ENCODE measurements at places on chromosomes 1 and 21. TPM values are rescaled to one million over a fixed set of nuclear protein-coding genes. Genes with fewer than 3 reads are reported as not detected.
A peak's percentile ranks its signal among the peaks of the same experiment; 100 is the strongest.

Gene NTMT2
- not detected for total RNA-seq

Gene WNT3A
- total RNA-seq = 3.1 TPM

Gene TMOD4
- not detected for total RNA-seq

DNA sequence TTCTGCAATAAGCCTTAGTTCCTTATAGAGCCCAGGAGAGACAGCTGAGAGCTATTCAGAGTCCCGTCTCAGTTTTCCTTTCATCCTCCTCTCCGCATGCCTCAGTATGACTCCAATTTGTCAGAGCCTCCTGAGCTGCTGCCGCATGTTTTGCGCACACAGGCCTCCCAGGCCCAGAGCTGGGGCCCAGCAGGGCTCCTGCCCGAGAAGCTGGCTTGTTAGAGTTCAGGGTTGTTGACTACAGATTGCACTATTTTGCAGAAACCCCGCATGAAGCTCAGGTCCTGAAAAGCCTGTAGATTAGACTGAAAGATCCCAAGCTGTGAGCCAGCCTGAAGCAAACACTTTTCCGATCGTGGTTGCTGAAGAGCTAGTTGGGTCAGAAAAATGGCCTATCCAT lies 51.5 kb downstream of the IGSF5 start:
- H3K36me3 ChIP-seq = no peaks in the 10 kb centered on the region
- no peak overlapping the region for H3K4me3 ChIP-seq
- no peak for DNase-seq
- H3K27me3 ChIP-seq = no peaks in the 10 kb centered on the region
- H3K27ac ChIP-seq = no peak overlapping the region

DNA sequence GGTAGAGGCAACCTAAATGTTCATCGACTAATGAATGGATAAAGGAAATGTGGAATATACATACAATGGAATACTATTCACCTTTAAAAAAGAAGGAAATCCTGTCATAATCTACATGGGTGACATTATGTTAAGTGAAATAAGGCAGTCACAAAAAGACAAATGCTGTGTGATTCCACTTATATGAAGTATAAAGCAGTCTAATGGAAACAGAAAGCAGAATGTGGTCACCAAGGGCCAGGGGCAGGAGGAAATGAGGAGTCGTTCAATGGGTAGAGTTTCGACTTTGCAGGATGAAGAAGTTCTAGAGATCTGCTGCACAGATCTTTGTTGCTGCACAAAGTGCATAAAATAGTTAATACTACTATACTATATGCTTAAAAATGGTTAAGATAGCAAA lies 7.8 kb downstream of the DIPK1A start:
- no peaks in the 10 kb centered on the region for H3K36me3 ChIP-seq
- no peak overlapping the region for H3K4me3 ChIP-seq
- no peak for DNase-seq
- no peaks in the 10 kb centered on the region for H3K27me3 ChIP-seq

Gene POU3F1
- total RNA-seq = 0.20 TPM

DNA sequence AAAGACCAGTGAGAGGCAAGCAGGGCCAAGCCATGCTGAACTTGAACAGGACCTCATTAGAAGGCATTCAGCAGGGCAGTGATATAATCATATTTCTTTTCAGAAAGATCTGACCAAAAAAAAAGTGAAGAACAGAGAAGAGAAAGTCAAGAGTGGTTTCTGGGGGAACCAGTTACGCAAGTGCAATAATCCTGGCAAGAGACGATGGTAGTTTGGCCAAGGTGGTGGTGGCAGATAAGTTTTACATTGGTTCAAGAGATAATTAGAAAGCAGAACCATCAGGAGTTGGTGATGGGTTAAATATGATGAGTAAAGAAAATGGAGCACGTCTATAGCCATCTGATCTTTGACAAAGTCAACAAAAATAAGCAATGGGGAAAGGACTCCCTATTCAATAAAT lies 54.3 kb downstream of the ZSWIM5 start:
- H3K27ac ChIP-seq = no peak overlapping the region
- H3K4me3 ChIP-seq = no peak overlapping the region
- no peaks in the 10 kb centered on the region for H3K4me1 ChIP-seq
- H3K36me3 ChIP-seq = no peaks in the 10 kb centered on the region

- DNase-seq = no peak
- H3K36me3 ChIP-seq = no peaks in the 10 kb centered on the region
- no peaks in the 10 kb centered on the region for H3K27me3 ChIP-seq
- no peak overlapping the region for H3K4me3 ChIP-seq
Measured at GRCh38 chr1:61233121-61233660, 150.8 kb downstream of the NFIA start.

Gene TBX19
- total RNA-seq = 3.6 TPM

DNA sequence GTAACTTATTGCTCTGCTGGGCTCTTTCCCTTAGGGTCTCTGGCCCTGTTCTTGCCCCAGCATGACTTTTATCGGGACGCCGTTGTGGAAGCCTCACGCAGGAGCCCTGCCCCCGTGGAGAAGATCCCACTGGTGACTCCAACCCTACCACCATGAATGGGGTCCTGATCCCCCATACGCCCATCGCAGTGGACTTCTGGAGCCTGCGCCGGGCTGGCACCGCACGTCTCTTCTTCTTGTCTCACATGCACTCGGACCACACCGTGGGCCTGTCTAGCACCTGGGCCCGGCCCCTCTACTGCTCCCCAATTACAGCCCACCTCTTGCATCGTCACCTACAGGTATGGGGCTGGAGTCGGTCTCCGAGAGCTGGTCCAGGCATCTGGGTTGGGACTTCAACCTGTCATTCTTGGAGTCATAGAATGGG lies 322 bp downstream of the DCLRE1B start:
- peak overlapping the region; percentile 74 for H3K4me3 ChIP-seq
- H3K27ac ChIP-seq = peak overlapping the region; percentile 97
- peak; percentile 37 for DNase-seq
- H3K4me1 ChIP-seq = peaks cover 4% of the 10 kb centered on the region
- peaks cover 23% of the 10 kb centered on the region for H3K36me3 ChIP-seq

DNA sequence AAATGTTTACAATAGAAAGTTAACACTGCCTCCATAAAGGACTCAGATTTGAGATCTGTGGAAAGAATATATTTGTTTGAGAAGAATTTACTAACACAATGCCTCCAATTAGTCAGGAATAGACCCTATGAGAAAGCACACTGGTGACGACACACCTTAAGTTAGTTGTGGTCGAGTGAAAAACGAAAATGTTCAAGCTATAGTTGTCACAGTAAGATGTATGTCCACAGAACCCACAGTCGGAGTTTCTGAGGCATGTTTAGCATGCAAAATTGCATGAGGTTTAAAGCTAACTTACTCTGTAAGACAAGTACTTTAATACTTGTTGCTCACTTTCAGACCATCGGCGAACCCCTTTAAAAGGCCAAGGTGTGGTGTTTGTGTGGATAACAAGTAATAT lies 69.9 kb upstream of the SIPA1L2 start:
- H3K27ac ChIP-seq = no peak overlapping the region
- no peaks in the 10 kb centered on the region for H3K36me3 ChIP-seq
- no peak overlapping the region for H3K4me3 ChIP-seq
- DNase-seq = no peak
- no peaks in the 10 kb centered on the region for H3K27me3 ChIP-seq

DNA sequence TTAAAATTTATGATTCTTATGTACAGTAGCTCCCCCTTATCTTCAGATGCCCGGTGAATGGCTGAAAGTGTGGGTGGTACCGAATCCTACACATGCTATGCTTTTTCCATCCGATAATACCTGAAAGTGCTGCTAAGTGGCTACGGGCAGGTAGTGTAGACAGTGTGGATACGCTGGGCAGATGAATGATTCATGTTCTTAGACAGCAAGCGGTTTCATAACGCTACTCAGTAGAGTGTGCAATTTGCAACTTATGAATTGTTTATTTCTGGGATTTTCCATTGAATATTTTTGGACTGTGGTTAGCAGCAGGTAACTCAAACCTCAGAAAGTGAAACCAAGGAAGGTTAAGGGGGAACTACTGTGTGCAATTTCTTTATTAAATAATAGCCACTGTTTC lies 7.5 kb downstream of the PCP4 start:
- H3K27me3 ChIP-seq = no peaks in the 10 kb centered on the region
- no peak for DNase-seq
- no peak overlapping the region for H3K4me3 ChIP-seq
- no peak overlapping the region for H3K27ac ChIP-seq
- H3K4me1 ChIP-seq = no peaks in the 10 kb centered on the region

DNA sequence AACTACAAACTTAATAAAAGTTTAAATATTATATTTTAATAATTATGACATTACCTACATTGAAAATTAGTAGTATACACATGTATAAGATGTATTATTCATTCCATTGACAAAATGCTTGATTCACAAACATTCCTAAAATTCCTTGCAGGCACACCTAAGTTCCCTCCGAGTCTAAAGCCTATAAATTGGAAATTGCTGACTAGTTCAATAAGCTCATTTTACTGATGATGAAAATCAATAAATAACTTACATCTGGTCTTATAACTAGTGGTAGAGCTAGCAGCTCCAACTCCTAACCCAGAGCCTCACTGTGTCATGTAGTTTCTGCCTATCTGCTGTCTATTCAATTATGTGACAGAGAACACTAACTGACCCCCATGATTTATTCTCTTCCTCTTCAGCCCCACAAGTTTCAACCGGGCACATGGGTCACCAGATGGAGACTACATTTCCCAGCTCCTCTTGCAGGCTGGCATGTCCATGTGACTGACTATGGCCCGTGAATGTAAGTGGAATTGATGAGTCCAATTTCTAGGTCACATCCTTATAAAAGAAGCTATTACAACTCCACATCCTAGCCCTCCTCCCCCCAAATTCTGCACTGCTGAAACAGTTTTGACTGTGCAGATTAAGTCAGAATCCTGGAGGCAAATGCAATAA lies 29.6 kb upstream of the LRRC8D start:
- H3K27me3 ChIP-seq = no peaks in the 10 kb centered on the region
- H3K4me1 ChIP-seq = no peaks in the 10 kb centered on the region
- H3K27ac ChIP-seq = no peak overlapping the region
- no peaks in the 10 kb centered on the region for H3K36me3 ChIP-seq
- H3K4me3 ChIP-seq = no peak overlapping the region

GRCh38 chr1:58104960-58105359 lies 441.6 kb downstream of the OMA1 start:
- no peaks in the 10 kb centered on the region for H3K27me3 ChIP-seq
- H3K36me3 ChIP-seq = no peaks in the 10 kb centered on the region
- no peak overlapping the region for H3K4me3 ChIP-seq
- no peaks in the 10 kb centered on the region for H3K4me1 ChIP-seq

- DNase-seq = no peak
- H3K36me3 ChIP-seq = no peaks in the 10 kb centered on the region
- peaks cover 24% of the 10 kb centered on the region for H3K4me1 ChIP-seq
- H3K27ac ChIP-seq = no peak overlapping the region
Measured at GRCh38 chr1:214540324-214540723, 11.1 kb downstream of the PTPN14 start.

- peaks cover 5% of the 10 kb centered on the region for H3K4me1 ChIP-seq
- no peaks in the 10 kb centered on the region for H3K27me3 ChIP-seq
- no peak overlapping the region for H3K4me3 ChIP-seq
Measured at GRCh38 chr1:91924146-91924545, 25.1 kb upstream of the BRDT start.

DNA sequence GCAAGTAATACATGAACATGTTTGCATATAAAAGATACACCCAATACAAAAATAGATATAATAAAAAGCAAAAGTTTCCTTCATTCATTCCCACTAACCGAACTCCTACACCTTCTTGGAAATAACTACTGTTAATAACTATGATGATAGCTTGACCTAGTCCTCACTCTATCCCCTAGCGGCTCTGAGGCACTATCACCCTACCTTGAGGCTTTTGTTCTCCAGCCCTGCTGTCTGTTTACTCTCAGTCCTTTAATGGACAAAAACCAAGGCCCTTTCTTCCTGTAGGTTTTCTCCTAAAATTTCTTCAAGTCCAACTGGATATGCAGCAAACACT lies 186.6 kb downstream of the SLC35F3 start:
- DNase-seq = no peak
- H3K27ac ChIP-seq = no peak overlapping the region
- peaks cover 4% of the 10 kb centered on the region for H3K27me3 ChIP-seq
- no peak overlapping the region for H3K4me3 ChIP-seq
- H3K36me3 ChIP-seq = no peaks in the 10 kb centered on the region
- no peaks in the 10 kb centered on the region for H3K4me1 ChIP-seq
